Left cardiac atrium (tissue), 4 donors: ENCODE measurements at places on chromosomes 7 and 10.
A peak's percentile ranks its signal among the peaks of the same experiment; 100 is the strongest.

DNA sequence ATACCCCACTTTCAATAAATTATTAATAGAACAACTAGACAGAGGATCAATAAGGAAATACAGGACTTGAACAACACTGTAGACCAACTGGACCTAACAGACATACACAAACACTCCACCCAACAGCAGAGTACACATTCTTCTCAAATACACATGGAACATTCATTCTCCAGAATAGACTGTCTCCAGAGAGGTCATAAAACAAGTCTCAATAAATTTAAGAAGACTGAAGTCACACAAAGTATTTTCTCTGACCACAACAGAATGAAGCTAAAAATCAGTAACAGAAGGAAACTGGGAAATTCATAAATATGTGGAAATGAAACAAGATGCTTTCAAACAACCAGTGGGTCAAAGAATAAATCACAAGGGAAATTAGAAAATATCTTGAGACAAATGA, 119.8 kb downstream of the SMURF1 start:
- DNase-seq, result no peak

GRCh38 chr7:26348234-26348851, 56.7 kb downstream of the SNX10 start:
- DNase-seq, result no peak

DNA sequence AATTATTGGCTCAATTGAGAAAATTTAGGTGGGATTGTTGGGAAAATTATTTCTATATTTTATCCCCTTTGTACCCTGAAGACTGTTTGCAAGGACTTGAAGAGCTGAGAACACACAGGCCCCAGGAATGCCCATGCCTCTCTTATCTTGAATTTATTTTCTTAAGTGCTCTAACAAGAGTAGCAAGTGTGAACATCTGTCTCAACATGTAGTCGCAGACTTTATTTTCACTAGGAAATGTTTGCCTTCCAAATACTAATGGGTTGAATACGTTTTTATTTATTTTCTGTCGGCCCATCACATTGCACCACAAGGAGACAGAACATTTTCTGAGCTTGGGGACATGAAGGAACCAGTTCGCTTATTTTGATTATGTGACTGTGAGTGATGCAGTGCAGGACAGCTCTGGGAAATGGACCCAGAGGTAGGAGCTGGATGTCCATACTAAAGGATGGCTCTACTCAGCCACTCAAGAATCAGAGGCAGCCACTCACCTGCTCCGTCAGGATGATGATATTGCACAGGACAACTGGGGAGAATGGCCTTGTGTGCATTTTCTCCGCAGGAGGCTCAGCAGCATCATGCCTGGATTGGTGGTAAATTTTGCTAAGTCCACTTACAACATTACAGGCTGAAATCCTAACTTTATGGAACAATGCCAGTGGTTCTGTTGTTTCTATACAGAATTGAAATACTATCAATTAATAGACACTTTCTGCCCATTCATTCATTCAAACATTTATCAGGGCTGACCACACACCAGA, 332.7 kb downstream of the FGFR2 start:
- no peak for DNase-seq

- peak; percentile 27 for DNase-seq
Measured at GRCh38 chr7:151114151-151115090, 28.1 kb downstream of the AGAP3 start.

DNA sequence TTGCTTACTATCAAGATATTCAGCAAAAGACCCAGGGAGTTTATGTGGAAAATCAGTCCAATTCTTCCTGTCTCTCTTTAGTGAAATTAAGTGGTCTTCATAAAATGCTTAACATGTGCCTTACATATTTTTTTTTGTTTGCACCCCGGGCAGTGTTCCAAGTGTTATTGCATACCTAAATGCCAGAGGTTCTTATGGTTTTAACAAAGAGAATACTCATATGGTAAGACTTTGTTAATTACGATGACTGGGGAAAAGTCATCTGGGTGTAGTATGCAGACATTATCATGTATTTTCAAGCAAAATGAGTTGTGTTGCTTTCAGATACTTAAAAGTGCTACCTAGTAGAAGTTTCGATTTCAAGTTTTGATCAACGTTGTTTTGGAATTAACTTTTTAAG, 82.6 kb downstream of the PRKG1 start:
- no peak for DNase-seq

DNA sequence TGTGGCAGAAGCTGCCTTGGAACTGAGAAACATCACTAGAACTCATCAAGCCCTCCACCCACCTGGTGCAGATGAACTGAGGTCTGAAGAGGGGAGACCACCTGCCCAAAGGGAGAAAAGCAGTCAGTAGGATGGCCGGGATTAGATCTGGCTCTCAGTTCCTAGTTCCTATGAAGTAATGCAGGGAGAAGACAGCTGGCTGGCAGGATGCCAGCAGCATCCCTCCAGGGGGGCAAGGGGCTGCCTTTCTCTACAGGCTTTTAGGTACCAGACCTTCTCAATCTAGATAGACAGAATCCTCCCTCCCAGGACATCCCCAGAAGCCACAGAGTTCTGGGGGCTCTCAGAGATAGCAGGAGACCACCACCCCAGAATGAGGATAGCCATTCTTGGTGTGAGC, 7.8 kb downstream of the CRHR2 start:
- DNase-seq, result no peak

- no peak for DNase-seq
Measured at GRCh38 chr7:34748728-34749089, 90.7 kb downstream of the NPSR1 start.
